ENCODE measurements at places on chromosomes 2 and 18. TPM values are rescaled to one million over a fixed set of nuclear protein-coding genes. Genes with fewer than 3 reads are reported as not detected.

REG3A gene
- total RNA-seq, result not detected

CCDC138 gene
- 4.1 TPM for total RNA-seq

PIEZO2 gene
- not detected for total RNA-seq

MALL gene
- total RNA-seq, result 38.3 TPM

EMILIN1 gene
- total RNA-seq, result 0.34 TPM

TNS1 gene
- 0.50 TPM for total RNA-seq

MYL1 gene
- total RNA-seq, result not detected

CMPK2 gene
- total RNA-seq, result 0.57 TPM

FBXO36 gene
- 5.1 TPM for total RNA-seq

HTR2B gene
- total RNA-seq, result not detected

IGFBP5 gene
- total RNA-seq, result 2.3 TPM

CDH7 gene
- under 0.01 TPM for total RNA-seq

NPAS2 gene
- 17.8 TPM for total RNA-seq

AGXT gene
- total RNA-seq, result not detected

GPN1 gene
- total RNA-seq, result 40.3 TPM

CHRNG gene
- not detected for total RNA-seq

EFHD1 gene
- total RNA-seq, result 0.07 TPM

RNF144A gene
- total RNA-seq, result 1.1 TPM

CD207 gene
- total RNA-seq, result not detected

ICOS gene
- total RNA-seq, result not detected

DYNAP gene
- not detected for total RNA-seq

ADGRF3 gene
- total RNA-seq, result 0.07 TPM

ALKAL2 gene
- total RNA-seq, result not detected

SPP2 gene
- not detected for total RNA-seq

TGIF1 gene
- 589 TPM for total RNA-seq

IL36RN gene
- 2.0 TPM for total RNA-seq

GCKR gene
- total RNA-seq, result under 0.01 TPM
